Kidney glomerular epithelial cell (primary cell): ENCODE measurements at places on chromosomes 2 and 18.

GRCh38 chr2:148282201-148282600 lies 261.3 kb downstream of the MBD5 start:
- no peak for DNase-seq

GRCh38 chr2:102119255-102119654 lies 23.3 kb upstream of the IL1R1 start:
- DNase-seq: no peak

DNA sequence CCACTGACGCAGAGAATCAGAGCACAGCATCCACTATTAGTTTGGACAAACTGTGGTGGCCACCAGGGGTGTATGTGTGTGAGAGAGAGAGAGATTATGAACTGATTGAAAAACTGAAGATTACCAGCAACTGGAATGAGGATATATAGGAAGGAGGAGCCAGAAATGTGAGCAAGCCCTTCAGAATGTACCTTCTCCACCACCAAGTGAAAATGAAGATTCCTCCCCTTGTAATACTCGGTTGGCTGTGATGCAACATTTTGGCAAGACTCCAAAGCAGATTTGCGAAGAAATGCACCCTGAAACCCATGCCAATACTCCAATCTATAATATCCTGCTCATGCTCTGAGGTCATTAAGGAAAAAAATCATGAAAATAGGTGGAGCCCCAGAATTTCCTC lies 121.2 kb upstream of the SLC35G4 start:
- no peak for DNase-seq

- DNase-seq: no peak
Observed at GRCh38 chr2:1818404-1818803, 74.1 kb upstream of the PXDN start.

GRCh38 chr2:10552871-10553245 lies 104.7 kb upstream of the ODC1 start:
- DNase-seq: no peak

DNA sequence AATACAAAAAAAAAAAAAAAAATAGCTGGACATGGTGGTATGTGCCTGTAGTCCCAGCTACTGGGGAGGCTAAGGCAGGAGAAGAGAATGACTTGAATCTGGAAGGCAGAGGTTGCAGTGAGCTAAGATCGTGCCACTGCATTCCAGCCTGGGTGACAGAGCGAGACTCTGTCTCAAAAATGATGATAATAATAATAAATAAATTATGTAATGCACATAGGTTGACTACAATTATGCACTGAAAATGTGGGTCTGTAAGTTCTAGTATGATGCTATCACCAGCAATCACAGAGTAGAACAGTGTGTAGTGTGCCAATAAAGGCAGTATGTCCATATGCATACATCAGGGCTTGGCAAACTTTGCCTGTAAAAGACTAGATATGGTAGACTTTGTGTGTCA lies 55.6 kb upstream of the MYCN start:
- DNase-seq: no peak

- DNase-seq: no peak
Observed at GRCh38 chr2:85011098-85011497, 40.1 kb downstream of the KCMF1 start.

DNA sequence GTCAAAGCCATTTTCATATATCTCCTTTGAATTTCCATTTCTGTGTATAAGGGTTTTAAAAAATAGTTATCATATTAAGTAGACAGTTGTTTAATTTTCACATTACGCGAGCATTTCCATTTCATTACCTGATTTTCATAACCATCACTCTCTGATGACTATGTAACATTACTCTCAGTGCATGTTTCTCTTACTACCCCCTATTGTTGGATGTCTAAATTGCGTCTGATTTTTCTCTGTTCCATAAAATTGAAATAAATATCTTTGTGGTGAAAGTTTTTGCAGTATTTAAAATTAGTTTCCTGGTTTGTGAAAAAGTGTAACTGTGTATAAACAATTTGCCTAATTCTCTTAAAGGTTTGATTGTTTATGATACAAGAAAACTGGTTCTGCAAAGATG lies 123.8 kb downstream of the MYO1B start:
- no peak for DNase-seq

GRCh38 chr2:143505542-143505941 lies 376.3 kb downstream of the ARHGAP15 start:
- DNase-seq: no peak

DNA sequence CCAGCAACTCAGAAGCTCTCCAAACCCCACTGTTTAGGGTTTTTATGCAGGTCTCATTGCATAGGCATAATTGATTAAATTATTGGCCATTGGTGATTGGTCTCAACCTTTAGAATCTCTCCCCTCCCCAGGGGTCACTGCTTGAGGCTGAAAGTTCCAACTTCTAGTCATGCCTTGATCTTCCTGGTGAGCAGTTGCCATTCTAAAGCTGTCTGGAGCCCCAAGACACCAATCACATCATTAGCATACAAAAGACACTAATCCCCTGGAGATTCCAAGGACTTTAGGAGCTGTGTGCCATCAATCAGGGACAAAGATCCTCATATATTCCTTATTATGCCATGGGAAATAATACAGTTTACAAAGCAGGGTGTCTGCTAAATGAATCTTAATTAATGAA lies 863.4 kb upstream of the KLHL29 start:
- DNase-seq: no peak

GRCh38 chr2:75253526-75253925 lies 54.2 kb upstream of the TACR1 start:
- DNase-seq: no peak

DNA sequence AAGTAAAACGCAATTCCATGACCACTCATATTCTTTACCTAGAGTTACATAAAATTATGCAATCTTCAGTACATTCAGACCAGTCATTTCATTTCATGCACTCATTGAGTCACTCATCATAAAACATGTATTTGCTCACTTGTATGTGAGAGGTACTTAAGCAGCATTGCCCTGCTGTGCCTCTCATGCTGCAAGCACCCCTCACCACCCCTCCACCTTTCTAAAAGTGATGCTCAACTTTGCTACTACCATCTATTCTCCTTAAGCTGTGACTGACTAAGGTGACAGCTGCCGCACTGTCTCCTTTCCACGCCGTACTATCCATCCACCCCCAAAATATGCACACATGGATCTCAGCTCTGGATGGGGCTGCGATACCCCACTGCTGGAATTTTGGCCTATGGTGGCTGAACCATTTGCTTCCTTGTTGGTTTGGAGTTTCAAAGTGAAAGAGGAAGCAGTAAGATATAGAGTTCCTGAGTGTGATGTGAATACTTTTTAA lies 7.2 kb downstream of the ARHGAP25 start:
- DNase-seq: no peak

DNA sequence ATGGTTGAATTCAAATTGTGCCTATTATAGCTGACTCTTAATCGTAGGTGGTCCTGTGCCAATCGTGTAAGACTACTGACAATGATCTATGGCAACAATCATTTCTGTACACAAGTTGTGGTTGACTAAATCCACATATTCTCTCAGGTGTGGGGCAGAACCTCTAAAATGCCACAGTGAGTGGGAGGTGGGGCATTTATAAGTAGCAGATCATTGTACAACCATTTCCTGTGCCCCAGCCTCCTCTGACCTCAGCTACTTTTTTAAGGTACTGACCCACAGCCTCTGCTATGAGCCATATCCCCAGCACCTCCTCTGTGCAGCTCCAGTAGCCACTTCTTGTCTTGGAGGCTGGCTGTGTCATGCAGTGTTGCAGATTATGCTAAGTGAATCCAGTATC lies 48.6 kb upstream of the RAPH1 start:
- peak; percentile 91 for DNase-seq

DNA sequence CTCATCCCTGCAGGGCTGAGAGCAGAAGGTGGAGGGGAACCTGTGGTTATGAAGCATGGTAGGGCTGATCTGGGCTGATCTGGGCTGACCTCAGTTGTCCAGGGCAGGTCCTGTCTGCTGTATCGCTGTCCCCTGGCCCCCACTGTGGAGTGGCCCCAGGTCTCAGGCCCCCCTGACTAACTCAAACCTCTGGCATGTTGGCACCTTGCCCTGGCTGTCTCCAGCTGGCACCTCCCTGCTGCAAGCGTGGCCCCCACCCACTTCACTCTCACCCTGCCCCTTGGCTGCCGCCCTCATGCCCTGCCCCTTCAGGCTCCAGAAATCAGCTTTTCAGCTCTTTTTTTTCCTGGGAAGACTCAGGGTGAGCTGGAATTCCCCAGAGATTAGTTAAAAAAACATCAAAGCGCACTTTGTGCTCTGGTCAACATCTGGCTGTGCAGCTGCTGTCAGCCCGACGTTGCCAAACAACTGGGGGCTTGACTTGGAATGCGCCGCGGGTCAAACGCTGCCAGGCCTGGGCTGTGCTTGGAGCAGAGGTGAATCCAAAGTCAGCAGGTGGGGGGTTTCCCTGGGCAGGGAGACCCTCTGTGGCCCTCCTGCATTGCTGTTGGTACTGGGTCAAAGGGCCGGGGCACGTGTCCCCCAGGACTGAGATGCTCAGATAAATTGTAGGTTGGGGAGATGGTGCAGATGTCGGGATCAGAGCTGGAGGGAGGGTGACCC lies 173.8 kb upstream of the HDAC4 start:
- no peak for DNase-seq

- no peak for DNase-seq
Observed at GRCh38 chr2:223884399-223884798, 47.0 kb upstream of the AP1S3 start.

DNA sequence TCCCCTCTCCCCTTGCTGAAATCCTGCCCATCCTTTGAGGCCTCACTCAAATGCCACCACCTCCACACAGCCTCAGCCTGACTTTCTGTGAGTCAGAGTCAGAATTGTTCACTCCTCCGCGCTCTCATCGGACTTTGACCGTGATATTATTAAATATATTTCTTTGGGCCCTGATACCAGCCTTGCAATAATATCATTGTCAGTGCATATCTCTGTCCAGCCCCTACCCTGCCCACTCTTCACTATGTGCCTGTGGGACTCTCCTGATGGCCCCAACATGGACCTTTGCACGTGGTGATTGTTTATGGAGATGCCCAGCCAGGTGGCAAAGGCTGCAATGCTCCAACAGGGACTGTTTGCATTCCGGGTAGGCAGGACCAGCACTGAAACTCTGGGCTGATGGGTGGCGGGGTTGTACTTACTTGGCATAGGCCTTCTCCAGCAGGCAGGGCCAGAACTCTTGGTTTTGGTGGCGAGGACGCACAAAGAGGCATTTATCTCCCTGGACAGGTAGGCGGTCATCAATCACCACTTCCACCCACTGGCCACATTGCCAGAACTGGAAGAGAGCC lies 37.3 kb downstream of the CAPN13 start:
- DNase-seq: no peak

- DNase-seq: no peak
Observed at GRCh38 chr2:29743516-29743915, 177.9 kb downstream of the ALK start.

DNA sequence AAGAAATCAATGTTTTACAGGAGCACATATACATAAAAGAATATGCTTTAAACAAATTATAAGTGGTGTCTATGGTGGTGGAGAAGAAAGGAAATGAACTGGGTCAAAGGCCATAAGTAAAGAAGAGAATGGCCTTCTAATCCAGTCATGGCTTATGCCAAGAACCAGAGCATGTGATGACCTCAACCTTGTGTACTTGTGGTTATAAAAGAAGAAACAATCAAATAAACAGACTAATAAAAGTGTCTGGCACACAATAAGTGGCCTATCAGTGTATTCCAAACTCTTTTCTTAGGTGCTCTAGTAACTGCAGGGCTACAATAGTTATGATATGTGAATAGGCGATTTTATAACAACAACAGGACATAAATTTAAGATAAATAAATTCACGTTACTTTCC lies 2.6 kb downstream of the SERPINB11 start:
- DNase-seq: no peak

- DNase-seq: no peak
Observed at GRCh38 chr2:147049957-147050356, 794.9 kb upstream of the ACVR2A start.

GRCh38 chr2:217661378-217661777 lies 341.4 kb downstream of the TNS1 start:
- no peak for DNase-seq

- DNase-seq: no peak
Observed at GRCh38 chr18:33711514-33711913, 133.5 kb downstream of the ASXL3 start.

- no peak for DNase-seq
Observed at GRCh38 chr18:48256848-48257247, 152.3 kb downstream of the ZBTB7C start.

DNA sequence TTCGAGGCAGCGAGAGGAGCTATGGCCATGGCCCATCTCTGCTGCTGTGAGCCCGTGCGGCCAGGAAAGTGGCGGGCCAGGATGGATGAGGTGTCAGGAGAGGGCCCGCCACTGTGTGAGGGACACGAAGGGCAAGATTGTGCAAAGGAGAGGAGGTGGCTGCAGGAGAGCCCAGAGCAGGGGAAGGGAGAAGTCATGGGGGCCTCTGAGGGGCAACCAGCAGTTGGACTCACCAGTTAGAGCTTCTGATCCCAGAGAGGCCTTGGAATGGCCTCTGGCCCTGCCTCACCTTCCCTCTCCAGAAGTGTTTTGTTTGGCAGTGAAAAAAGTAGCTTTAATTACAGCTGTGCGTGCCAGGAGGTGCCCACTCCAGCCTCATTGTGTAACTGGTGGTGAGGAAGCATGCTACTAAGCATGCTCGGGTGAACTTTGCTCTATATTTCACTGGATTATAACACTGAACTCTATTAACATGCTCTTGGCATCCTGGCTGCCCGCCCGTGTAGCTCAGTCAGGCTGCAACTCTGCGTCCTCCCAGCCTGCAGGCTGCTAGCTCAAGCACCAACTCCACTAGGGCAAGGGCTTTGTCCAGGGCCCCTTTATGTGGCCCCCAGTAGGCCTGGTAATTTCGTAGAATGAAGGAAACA lies 34.2 kb downstream of the IMPA2 start:
- DNase-seq: peak; percentile 40

DNA sequence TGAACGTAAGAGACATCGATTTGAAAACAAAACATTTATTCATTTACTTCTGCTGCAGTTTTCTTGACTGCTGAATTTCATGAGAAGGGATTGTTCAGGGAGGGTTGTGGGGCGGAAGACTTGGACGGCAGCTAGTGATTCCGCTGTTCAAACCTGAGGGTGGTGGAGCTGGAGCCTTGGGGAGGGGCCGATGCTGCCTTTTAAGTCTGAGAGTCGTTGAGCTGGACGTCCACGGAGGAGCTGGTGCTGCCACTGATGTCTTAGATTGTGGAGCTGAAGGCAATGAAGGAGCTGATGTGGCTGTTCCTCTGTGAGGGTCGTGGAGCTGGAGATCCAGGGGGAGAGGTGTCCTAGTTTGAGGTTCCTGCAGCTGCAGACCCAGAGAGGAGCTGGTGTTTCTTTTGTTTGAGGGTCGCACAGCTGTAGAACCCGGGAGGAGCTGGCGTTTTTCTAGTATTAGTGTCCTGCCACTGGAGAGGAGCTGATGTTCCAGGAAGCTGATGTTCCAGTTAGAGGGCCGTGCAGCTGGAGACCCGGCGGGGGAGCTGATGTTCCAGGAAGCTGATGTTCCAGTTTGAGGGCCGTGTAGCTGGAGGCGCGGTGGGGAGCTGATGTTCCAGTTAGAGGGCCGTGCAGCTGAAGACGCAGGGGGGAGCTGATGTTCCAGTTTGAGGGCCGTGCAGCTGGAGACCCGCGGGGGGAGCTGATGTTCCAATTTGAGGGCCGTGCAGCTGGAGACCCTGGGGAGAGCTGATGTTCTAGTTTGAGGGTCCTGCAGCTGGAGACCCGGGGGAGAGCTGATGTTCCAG lies 150.9 kb downstream of the RTP5 start:
- DNase-seq: no peak
